ENCODE measurements at places on chromosomes 1 and 21.

DNA sequence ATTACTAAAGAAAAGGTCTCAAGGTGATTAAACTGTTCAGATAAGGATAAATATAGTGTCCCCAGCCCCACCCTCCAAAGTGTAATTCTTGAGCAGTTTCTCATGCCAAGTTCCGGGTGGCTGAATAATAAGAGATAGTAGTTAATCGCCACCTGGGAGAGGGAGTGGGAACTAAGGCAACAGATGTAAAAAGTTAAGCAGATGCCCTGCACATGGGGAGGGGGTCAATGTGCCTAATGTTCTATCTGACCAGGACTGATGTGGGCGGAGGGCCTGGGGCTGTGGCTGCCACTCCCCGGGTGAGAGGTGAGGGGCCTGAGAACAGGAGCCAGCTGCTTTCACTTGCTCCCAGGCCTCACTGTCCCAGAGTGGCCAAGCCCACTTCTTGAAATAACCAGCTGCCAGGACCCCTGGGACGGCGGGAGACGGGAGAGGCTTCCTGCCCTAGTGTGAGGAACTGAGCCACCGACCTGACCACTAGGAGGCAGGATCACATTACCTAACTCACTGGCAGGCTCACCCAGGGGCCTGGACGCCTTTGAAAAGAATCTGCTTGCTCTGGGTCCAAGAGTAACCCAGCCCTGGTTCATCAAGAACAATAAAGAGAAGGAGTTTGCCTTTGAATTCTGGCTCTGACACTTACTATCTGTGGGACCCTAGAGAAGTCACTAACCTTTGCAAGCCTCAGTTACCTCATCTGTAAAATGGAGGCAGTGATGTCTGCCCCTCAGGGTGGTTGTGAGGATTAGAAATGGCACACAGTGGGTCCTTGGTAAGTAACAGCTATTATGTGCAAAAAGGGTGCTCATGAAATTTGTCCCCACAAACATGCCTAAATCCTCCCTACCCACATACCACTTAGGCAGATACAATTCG, 179.2 kb downstream of the ATG4C start:
- DNase-seq, result peak; percentile 41

DNA sequence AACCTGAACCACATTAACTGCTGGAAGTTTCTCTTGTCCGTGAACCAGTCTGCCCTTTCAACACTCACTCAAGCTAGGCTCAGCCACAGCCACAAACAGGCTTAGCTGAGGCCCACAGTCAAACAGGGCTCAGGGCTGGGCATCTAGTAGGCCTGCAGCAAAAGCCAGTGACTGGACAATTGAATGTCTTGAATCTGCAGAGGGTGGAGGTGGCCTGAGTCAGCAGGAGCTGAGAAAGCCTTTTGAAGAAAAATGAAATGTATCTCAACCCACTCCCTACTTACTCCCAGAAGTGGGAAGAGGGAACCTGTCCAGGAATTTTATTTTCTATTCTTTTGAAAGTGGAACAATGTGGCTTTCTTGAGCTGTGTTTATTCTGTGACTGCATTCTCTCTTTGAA, 95.4 kb downstream of the PTPRU start:
- no peak for DNase-seq

DNA sequence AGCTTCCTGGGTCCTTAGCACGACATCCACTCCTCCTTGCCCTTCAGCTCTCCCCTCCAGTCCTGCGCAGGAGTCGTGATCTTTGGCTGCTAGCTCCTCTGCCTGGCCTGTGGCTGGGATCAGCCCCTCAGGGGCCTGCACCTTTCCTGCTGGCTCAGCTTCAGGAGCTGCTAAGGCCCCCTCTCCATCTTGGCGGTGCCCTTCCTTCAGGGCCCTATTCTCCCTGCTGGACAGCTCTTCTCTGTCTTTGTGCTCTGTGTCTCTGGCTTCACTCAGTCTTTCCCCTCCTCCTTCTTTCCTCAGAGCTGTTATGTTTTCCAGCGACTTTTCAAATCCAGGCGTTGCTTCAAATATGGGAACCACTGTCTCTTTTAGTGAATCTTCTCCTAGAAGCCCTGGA, 59.5 kb upstream of the LRRC53 start:
- DNase-seq, result no peak

- DNase-seq, result no peak
Measured at GRCh38 chr21:25936776-25937175, 202.0 kb downstream of the GABPA start.

GRCh38 chr1:60857851-60858250, 224.5 kb upstream of the NFIA start:
- no peak for DNase-seq

DNA sequence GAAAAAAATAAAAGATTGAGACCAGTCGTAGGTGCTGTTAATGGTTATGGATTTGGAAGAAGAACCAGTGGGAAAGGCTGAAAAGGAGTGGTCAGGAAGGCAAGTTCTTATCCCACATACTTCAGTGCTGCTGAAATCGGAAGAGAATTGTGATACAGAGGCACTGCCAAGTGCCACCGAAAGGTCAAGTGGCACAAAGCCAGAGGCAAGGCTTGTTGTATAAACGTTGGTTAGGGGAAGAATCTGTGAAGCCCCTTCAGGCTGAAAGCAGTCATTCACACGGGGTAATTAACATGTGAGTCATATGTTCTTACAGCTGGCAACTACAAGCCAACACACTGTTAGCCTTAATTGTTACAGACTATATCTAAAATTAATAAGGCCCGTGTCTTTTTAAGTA, 48.8 kb downstream of the ZBTB40 start:
- peak; percentile 10 for DNase-seq

DNA sequence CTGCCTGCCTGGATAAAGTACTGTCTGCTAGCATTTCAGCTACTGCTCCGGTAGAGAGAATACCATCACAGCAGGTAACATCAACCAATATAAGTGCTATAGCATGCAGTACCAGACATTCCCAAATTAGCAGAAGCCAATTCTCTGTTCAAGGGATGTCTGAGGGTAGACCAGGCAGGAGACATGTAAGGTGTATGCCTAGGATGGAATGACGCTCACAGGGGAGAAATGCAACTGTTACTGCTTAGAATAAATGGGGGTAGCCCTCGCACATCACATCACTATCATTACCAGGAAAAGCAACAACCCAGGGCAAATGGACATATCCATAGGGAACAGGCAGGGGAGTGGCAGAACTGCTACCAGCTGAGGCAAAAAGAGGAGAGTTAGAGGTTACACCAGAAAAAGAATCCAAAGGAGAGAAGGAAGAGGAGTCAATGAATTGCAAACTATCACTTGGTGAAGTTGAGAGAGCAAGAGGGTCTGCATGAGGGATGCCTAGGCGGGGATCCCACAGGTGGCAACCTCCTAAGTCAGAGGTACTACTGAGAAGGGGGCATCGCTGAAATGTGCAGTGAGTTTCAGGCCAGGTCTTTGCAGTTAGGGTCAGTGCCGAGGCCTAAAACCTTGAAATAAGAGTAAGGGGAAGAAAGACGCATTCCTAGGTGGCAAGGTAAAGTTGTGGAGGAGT, 1.1 kb downstream of the UBE2Q1 start:
- no peak for DNase-seq

DNA sequence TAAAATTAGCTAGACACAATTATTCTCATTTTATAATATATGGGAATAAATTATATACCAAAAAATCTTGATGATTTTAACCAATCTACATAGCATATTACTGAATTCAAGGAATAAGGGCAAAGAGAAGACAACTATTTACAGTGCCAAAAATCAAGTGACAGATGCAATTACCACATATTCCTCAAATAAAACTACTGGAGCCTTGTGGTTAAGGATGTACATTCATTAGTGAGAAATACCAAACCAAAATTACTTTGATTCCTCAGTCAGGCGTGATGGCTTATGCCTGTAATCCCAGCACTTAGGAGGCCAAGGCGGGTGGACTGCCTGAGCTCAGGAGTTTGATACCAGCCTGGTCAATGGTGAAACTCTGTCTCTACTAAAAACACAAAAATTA, 68.8 kb upstream of the RBM34 start:
- no peak for DNase-seq

All from AG08395 (cell line).